ENCODE measurements at places on chromosomes 11 and 22.

GRCh38 chr11:36265793-36266628 lies 23.2 kb downstream of the COMMD9 start:
- DNase-seq = peak; percentile 28

GRCh38 chr22:39348909-39349505 lies 784 bp upstream of the SYNGR1 start:
- DNase-seq = no peak

DNA sequence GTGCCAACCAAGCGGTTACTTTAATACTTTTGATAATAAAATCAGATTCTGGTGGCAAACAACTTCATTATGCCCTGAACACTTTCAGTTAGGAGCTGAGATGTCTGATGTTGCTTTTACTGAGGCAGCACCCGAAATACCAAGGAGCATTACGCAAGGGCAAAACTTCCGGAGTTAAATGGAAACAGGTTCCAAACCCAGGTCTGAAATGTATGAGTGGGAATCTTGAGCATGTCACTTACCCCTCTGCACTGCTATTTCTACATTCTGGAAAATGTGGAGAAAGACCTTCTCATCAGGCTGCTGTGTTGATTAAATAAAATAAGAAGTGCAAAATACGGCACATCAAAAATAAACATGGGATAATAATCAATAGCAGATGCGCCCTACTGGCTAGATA lies 315.1 kb downstream of the LARGE1 start:
- DNase-seq = no peak

GRCh38 chr11:61172888-61173287 lies 11.7 kb upstream of the VPS37C start:
- no peak for DNase-seq

GRCh38 chr11:31500560-31500959 lies 8.9 kb downstream of the IMMP1L start:
- no peak for DNase-seq

DNA sequence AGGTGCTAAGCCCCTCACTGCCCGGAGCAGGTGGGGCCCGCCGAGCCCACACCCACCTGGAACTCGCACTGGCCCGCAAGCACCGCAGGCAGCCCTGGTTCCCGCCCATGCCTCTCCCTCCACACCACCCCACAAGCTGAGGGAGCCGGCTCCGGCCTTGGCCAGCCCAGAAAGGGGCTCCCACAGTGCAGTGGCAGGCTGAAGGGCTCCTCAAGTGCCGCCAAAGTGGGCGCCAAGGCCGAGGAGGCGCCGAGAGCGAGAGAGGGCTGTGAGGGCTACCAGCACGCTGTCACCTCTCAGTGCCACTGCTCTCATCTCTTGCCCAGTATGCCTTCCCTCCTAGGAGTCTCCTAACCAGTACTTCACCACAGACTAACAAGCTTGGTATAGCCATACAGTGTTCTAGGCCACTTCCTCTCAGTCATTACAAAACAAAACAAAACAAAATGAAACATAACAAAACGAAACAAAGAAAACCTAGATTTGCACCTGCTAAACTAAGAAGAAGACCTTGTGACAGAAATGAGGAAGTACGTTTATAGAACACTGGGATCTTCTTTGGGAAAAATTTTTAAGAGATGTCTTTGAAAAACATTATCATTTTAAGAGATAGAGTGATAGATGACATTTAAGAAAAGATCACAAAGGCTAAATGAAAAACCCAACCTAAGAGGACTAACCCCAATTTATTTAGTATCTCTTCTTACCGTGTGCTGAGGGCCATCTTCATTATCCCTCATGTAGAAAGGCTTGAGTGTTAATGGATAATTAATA lies 47.7 kb upstream of the GAB2 start:
- no peak for DNase-seq

DNA sequence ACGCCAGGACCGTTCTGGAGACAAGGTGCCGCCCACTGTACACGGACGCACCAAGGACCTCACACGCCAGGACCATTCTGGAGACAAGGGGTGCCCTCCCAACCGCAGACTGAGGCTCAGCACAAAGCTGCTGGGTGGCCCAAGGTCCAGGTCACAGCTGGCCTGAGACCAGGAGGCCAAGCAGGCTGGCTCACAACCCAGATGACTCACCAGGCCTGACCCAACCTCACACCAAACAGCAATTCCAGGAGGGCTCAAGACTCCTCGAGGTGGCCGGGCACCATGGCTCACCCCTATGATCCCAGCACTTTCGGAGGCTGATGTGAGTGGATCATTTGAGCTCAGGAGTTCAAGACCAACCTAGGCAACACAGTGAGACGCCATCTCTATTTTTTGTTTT lies 14.8 kb downstream of the BRD1 start:
- no peak for DNase-seq
